Activated T-helper 9 cell treated with anti-CD3 and anti-CD28 coated beads, Interleukin-2, amount 50 U/mL, for 16 hours (primary cell): ENCODE measurements at places on chromosomes 13 and 19.
A peak's percentile ranks its signal among the peaks of the same experiment; 100 is the strongest.

DNA sequence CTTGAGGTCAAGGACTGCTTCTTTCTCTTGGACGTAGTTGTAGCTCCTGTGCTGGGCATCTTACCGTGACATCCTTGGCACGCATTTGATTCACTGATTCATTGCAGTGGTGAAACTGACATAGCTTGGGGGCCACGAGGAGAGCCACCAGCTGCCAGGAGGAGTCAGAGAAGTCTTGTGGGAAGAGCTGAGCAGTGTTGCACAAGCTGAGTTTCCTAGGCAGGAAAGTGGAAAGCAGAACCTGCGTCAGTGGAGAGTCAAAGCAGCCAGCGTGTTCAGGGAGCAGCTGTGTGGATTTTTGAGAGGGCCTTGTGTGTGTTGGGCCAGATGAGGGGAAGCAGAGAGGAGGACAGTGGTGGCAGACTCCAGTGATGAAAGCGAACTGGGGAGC, 5.3 kb upstream of the GPR183 start:
- no peak for DNase-seq

GRCh38 chr19:16359964-16360363, 35.3 kb downstream of the KLF2 start:
- no peak for DNase-seq

DNA sequence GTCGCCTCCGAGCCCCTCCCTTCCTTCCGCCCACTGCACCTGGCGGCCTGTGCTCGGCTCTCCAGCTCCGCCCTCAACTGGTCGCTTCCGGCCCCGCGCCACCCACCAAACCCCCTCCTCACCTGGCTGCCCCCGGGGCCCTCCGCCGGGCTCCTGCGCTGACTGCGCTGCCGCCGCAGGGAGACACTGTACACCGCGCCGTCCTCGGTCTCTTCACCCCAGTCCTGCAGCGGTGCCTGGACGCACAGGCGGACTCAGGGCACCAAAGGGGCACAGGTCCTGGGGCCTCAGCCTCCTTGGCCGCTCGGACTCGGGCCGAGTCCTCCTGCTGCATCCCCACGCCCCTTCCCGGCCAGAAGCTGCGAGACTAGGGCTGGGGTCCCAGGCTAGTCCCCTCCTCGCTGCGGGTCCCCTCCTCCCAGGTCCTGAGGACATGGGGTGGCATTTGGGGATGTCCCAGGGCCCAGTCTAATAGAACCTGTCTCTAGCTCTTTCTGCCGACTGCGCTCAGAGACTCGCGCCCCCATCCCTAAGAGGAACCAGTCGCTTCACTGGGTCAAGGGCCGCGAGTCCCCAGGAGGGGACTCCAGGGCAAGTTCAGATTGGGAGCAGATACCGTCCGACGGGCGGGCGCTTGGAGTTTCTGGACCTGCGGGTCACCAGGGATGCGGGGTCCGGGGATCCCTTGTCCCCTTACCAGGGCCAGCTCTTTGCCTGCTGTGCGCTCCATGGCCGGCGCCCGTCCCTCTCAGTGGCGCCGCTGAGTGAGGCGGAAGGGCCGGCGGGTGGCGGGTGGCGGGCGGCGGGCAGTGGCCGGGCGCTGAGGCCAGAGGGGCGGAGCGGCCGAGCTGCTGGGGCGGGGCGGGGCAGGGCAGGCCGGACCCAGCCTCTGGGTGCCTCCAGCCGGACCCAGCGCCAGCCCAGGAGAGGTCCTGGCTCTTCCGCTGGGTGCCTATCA, at the start of gene RGL3:
Gene RGL3 (minus strand): TSS at position 766 of the 958 bp plus-strand sequence. CDS start 36 bp downstream, at position 730.
- no peak for DNase-seq

GRCh38 chr13:29594303-29594709, 1.2 kb downstream of the SLC7A1 start:
- DNase-seq: peak; percentile 27

- DNase-seq: peak; percentile 12
Observed at GRCh38 chr13:20411638-20412342, 113.9 kb downstream of the CRYL1 start.

GRCh38 chr19:44603201-44603945, 10.0 kb upstream of the IGSF23 start:
- DNase-seq: no peak

- DNase-seq: no peak
Observed at GRCh38 chr13:114058051-114058867, 74.2 kb downstream of the RASA3 start.

- DNase-seq: no peak
Observed at GRCh38 chr19:24062190-24062589, 24.8 kb upstream of the ZNF254 start.

DNA sequence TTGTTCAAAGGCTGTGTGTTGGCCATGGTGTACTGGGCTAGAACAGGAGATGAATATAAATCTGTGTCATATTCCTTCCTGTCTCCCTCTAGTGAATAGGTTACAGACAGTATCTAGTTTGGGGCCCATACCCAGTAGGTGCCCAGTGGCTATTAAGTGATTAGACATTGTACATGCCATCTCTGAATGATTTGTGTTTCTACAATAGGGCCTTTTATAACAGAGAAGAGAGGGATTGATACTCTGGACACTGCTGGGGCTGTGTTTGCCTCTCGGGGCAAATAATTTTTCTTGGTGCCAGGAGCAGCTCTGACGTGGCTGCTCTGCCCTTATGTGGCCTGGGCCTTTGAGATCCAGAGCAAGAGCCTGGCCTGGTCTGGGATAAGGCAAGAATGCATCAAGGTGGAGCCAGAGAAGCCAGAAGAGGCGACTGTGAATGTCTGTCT, 403.1 kb downstream of the SPRY2 start:
- DNase-seq: no peak

DNA sequence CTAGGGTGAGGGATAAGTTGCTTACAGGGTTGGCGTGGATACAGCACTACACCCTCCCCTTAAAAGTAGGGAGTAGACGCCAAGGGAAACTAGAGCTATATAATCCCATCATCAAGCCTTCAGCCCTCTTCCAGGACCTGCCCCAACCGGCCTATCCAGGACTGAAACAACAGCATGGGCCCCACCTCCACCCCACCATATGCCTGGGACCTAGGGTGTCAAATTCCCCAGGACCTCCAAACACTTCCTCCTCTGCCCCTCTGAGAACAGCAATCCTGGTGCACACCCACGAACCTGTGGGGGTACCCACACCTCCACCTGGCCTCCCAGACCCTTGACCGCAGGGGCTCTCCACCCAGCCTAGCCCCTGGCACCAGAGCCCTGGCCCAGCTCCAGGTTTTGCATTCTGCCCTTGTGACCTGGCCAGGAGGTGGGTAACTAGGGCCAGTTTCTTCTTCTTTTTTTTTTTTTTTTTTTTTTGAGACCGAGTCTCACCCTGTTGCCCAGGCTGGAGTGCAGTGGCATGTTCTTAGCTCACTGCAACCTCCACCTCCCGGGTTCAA, 1.4 kb upstream of the CYP2F1 start:
- no peak for DNase-seq

- DNase-seq: no peak
Observed at GRCh38 chr13:50679321-50679720, 164.2 kb downstream of the DLEU7 start.

DNA sequence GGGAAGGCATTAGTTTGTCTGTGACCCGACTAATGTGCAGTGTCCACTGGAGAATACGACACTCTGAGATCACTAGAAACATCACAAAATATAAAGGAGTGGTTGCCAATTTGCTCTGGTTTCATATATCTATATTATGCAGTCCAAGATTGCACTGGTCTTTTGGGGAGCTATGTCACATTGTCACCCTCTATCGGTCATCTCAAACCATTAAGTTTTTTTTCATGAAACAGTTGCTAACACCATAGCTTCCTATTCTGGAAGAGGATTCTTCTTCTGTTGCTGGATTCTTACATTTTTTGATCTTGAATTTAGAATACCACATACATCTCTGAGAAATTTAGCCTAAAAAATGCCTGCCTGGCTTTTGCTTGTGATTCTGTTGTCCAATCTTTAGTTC, 168.6 kb downstream of the LACC1 start:
- no peak for DNase-seq

DNA sequence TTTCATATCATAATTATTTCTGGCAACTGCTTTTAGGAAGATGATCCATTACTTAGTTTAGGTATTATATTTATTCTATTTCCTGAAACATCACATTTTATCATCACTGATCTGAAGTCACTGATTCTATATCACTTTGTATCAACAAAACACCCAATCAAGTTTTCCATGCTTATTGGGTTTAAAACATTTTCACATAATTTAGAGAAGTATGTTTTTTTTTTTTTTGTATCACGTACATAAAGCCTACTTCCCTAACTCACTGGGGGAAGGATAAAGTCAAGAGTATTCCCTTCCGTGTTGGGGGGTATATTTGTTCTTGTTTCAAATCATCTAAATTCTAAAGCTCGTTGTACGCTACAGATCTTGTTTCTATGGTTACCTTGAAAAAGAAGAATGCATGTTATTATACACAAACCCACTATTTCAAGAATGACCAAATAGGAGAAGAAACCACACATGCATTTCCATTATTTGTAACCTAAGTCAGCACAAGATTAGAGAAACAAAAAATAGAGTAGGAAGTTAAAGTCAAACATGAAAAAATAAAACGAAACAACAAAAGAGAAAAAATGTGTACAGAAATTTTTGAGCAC, 637.2 kb upstream of the MIR17HG start:
- no peak for DNase-seq

GRCh38 chr13:41974262-41974900, 13.5 kb upstream of the VWA8 start:
- no peak for DNase-seq

GRCh38 chr13:79663435-79663834, 182.5 kb downstream of the NDFIP2 start:
- DNase-seq: no peak

DNA sequence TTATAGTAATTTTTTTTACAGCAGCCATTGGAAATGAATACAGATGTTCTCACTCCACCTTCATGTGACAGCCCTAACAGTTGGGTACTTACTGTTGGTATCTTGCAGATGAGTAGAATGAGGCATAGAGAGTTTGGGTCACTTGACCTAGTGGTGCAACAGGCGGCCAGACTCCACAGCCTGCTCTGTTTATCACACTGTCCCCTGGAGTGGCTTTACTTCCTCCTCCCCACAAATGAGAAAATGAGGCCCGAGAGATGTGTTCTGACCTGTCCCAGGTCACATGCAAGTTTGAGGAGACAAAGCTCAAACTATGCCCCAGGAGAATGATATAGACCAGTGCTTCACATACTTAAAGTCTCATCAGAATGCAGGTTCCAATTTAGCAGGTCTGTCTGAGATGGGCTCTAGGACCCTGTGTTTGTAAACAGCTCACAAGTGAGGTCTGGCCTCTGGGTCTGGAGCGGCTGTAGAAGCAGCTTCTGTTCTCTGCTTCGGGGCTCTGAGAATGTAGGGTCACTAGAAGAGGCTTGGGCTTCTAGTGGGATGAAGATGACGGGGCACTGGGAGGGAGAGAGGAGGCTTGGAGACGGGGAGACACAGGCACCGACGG, 37.4 kb upstream of the RCBTB2 start:
- DNase-seq: no peak

DNA sequence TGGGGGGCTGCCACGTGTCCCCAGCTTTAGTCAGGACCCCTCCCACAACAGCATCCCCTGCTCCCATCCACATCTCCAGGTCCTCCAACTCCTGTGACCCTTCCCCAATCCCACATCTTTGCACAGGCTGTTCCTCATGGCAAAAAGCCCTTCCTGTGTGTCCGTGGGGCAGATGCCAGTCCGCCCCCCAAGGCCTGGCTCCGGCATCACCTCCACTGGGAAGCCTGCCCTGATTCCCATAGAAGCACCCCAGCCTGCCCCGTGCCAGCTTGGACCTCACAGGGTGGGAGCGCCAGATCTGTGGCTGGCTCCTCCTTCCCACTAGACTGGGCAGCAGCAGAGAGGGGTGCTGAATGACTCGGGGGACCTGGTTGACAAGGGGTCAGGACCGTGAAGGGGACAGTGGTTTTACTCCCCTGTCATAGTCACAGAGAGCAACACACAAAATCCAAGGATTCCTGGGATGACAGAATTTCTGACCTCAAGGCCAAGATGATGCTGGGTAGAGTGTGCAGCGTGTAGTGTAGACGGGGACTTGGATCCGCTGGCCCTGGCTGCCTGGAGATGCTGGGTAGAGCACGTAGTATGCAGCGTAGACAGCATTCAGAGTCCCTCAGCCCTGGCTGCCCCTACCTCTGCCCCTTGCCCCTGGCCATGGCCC, 13.3 kb downstream of the KLF2 start:
- DNase-seq: no peak

GRCh38 chr13:113726961-113727411, 32.0 kb upstream of the TMEM255B start:
- no peak for DNase-seq

GRCh38 chr13:63512095-63512494, 2096.4 kb upstream of the PCDH20 start:
- no peak for DNase-seq

DNA sequence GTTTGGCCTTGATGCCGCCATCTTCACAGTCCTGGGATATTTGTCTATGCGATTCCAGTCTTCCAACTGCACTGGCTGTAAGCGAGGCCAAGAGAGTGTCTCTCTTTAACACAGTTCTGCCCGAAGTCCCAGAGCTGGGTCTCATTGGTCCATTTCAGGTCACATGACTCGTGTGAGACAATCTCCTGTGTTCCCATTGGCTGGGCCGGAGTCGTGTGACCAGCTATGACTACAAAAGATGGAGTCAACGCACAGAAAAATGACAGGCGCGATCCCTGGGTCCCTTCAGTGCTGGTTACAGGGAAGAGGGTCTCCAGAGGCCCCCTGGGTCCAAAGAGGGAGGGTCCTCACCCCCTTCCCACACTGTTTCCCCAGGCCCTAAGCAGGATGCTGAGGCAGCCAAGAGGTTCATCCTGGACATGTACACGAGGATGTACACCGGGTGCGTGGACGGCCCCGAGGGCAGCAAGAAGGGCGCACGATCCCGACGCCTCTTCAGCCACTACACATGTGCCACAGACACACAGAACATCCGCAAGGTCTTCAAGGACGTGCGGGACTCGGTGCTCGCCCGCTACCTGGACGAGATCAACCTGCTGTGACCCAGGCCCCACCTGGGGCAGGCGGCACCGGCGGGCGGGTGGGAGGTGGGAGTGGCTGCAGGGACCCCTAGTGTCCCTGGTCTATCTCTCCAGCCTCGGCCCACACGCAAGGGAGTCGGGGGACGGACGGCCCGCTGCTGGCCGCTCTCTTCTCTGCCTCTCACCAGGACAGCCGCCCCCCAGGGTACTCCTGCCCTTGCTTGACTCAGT, 15.9 kb upstream of the S1PR4 start:
- no peak for DNase-seq

DNA sequence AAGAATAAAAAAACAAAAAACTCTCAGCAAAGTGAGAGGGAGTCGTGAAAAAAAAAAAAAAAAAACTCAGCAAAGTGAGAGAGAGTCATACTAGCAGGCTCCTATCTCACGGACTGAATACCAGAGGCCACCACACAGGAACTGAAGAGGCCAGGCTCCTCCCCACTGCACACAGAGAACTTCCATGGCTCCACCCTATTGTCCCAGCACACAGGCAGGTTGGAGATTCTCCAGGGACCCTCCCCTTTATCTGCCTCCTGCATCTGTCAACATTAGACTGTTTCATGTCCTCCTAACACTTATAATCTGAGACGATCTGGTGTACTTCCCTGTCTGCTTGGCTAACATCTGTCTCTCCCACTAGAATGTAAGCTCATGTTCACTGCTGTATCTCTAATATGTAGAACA, 37.0 kb upstream of the FARP1 start:
- no peak for DNase-seq
